ENCODE measurements at places on chromosomes 5 and 9.
A peak's percentile ranks its signal among the peaks of the same experiment; 100 is the strongest.

DNA sequence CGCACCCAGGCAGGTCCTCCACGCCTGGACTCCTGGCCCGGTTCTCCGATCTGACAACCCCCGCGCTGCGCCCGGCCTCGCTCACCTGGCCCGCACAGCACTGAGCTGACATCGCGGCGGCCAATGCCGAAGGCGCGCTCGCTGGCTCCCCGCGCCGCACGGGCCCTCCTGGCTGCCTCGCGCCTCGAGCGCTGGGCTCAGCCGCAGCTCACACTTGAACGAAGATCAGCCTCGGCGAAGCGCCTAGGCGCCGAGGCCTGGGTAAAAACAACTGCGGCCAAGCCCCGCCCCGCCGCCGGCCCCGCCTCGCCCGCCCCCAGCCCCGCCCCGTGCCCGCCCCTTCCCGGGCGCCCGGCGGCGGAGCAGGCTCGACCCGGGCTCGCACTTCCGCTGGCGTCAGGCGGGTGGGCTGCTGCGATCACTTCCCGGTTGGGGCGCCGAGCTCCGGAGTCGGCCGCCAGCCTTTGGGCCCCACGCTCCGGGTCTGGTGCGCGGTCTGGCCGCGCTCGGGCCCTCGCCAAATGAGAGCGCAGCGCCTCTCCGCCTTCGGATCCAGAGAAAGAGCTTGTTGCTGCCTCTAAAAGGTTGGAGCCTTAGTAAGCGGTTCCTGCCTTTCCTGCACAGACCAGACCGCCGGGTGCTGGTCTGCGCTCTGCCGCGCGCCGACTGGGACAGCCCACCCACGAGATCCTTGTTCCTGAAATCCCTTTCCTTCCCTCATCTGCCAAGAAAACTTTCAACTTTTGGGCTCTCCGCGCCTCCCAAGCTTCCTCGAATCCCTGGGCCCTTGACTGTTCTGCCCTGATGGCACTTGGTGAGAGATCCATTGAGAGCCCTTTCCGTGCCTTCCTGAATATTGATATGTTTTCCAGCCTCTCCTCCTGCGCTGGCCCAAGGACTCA, at the start of gene SERINC5:
Gene SERINC5 (minus strand): TSS at position 238 of the 902 bp plus-strand sequence. CDS start 126 bp downstream, at position 112.
- DNase-seq, result peak; percentile 68

- no peak for DNase-seq
These were observed 51.7 kb downstream of the FBXW11 start for GRCh38 chr5:171954721-171955120.

- no peak for DNase-seq
These were observed 220.9 kb upstream of the TUT7 start for GRCh38 chr9:86575137-86575536.

- no peak for DNase-seq
These were observed 55.5 kb upstream of the MEGF10 start for GRCh38 chr5:127235136-127235535.

GRCh38 chr9:70826562-70826961, 294.9 kb downstream of the TRPM3 start:
- no peak for DNase-seq

- no peak for DNase-seq
These were observed 256.2 kb downstream of the MAN2A1 start for GRCh38 chr5:109945723-109946480.

GRCh38 chr5:173458828-173459609, 130.8 kb upstream of the STC2 start:
- DNase-seq, result no peak

- DNase-seq, result no peak
These were observed 37.0 kb upstream of the TAF1L start for GRCh38 chr9:32672469-32672868.

- peak; percentile 67 for DNase-seq
These were observed 20.8 kb downstream of the CAVIN4 start for GRCh38 chr9:100598641-100599145.

- no peak for DNase-seq
These were observed 129.3 kb downstream of the GCNT1 start for GRCh38 chr9:76588316-76588715.
